ENCODE measurements at places on chromosomes 2 and 18.

- no peak for DNase-seq
Observed at GRCh38 chr2:17160594-17160993, 357.6 kb downstream of the RAD51AP2 start.

DNA sequence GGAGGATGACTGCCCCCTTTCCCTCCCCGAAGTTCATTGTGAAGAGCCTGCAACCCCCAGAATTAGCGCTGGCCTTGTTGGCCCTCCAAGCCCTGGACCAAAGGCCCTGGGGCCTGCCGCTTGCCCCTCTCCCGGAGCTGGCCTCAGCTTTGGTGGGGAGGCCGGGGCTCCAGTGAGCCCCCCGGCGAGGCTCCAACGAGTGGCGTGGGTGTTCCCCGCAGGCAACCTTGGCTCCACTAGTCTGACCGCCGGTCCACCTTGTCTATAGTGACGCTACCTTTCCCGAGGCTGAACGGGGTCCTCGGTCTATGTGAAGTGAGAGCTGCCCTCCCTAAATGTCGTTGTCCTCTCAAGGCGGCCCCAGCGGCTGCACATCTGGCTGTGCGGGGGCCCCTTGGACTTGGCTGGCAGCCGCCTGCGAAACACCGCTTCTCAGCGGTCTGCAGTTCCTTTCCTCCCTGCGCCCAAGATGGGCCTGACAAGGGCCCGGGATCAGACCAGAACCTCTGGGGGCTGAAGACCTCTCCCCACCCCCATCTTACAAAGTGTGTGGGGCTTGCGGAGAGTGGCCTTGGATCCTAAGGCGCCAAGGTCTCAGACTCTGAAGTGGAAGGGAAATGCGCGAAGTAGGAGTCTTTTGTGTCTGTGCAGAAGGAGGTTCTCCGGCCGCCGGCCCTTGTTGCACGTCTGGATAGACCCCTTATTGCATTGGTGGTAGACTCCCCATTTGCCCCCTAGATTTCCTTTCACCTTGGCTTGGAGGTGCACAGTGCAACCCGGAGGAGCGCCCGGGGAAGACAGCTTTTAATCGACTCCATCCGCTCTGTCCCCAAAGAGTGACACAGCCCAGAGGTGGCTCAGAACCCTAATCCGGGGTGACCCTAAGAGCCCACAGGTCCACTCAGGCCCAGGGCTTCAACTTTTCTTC, 3.9 kb upstream of the HOXD10 start:
- no peak for DNase-seq

DNA sequence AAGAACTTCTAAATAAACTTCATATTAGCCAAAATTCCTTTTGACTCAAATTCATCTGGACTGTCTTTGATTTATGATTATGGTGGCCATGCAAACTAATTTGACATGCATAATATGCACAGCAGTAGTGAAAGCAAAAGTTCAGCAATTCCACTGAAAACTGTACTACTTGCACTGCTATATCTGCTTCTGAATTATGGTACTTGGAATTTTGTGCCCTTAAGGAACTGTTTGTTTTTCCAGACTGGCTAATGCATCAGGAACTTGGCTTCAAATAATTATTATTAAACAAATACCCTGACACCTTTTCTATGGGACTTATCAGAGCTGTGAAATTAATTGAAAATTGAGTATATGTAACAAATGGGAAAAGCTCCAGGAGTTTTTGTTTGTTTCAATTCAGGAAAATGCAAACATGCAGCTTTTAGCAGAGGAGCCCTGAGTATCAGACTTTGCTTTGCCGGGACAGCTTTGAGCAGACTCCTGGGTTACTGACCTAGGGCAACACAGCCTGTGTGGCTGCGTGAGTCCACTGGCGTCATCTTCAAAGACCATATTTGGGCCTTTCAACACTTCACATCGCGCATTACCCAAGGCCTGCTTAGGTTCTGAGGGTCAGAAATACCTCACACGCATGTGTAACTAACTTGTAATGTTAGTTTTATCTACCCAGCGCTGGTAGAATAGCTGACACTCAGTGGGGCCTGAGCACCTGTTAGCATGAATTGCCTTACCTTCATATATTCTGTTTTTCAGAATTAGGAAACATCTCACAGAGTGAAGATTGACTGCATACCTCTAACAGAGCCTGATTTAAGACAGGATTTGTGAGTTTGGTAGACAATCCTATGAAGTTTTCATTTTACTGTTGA, 35.4 kb downstream of the CFAP221 start:
- DNase-seq: no peak

- DNase-seq: no peak
Observed at GRCh38 chr2:235106874-235107639, 155.2 kb downstream of the SH3BP4 start.

- no peak for DNase-seq
Observed at GRCh38 chr18:27181726-27182125, 3.4 kb downstream of the CHST9 start.

- DNase-seq: no peak
Observed at GRCh38 chr2:26786207-26787028, 562 bp downstream of the CENPA start.

DNA sequence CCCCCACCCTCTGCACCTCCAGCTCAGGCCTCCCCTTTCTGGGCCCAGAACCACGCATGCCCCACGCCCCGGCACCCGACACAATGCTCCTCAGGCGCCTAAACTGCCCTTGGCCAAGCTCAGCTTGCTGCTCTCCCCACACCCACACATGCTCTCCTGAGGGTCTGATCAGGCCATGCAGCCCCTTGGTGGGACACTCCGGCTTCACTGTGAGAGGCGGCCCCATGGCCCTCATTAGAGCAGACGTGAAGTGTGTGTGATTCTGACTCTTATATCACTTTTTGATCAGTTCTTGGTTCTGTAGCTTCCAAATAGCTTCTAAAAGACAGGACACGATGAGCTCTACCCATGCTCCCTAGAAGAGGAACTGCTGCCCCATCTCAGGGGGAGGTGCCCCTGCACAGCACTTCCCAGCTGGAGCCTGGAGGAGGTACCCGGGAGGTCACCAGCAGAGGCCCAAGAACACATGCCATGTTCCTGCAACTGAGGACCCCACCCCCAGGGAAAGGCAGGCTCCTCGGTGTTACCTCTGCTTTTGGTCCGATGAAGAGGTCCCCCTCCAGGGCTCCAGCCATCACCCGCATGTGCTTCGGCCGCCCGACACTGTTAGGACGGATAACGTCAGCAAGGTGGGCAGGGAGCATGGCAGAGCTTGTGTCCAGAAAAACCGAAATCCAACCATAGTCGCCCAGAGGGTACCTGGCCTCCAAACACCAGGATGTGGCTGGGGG, 3.6 kb downstream of the ACTR1B start:
- DNase-seq: no peak

DNA sequence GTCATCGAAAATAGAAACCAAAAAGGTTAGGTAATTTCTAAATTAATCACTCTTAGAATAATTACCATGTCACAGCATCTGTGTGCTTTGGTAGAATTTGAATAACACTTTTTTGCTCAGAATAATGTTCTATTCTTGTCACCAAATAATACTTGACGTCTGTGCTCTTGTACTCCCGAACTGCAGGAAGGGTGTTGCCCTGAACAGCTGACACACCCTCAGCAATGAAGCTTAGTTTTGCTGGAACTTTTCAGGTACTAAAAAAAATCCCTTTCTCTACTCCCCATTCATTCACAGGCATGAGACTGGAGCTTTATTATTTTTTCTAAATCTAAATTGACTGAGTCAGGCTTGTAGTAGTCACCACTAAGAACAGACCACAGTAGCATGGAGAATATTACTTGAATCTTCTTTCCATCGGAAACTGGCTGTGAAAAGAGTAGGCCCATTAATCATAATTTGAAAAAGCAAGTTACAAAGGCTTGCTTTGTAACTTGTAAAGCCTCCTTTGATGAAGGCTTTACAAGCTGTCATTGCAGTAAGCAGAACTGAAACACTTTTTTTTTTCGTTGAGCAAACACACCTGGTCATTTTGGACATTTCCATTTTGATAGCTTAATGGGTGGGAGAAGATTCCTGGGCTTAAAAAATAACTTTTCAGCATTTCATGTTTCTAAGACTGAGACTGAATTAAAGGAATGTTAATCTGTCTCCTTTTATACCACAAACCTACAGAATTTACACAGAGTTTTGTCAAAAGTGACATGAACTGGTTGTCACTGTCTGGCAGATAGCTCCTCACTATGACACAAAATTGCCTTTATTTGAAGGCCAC, 70.3 kb upstream of the PELI1 start:
- no peak for DNase-seq

- DNase-seq: no peak
Observed at GRCh38 chr2:39838589-39838988, 59.5 kb upstream of the THUMPD2 start.

DNA sequence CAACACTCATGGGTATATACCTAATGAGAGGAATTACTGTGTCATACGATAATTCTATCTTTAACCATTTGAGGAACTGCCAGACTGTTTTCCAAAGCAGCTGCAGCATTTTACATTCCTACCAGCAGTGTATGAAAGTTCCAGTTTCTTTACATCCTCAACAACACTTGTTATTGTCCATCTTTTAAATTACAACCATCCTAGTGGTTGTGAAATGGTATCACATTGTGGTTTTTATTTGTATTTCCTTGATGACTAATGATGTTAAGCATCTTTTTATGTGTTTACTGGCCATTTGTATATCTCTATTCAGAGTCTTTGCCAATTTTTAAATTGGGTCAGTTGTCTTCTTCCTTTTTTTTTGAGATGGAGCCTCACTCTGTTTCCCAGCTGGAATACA, 4.0 kb upstream of the CKAP2L start:
- no peak for DNase-seq

DNA sequence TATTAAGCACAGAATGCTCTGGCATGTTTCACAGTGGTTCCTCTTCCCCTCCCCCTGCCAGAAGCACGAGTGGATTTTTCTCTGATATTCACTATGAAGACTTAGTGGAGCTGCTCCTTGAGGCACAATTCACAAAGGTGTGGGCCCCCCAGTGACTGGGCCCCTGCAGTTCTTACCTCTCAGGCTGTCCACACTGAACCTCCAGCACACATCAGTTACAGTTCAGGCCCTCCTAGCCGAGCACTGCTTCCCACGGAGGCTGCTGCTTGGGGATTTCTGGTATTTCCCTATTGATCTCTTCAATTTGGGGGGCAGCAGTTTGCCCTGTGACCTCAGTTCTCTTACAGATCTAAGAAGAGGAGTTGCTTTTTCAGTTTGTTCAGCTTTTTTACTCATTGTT, 236.1 kb downstream of the SH3RF3 start:
- no peak for DNase-seq

- no peak for DNase-seq
Observed at GRCh38 chr2:10481055-10481665, 33.0 kb upstream of the ODC1 start.

DNA sequence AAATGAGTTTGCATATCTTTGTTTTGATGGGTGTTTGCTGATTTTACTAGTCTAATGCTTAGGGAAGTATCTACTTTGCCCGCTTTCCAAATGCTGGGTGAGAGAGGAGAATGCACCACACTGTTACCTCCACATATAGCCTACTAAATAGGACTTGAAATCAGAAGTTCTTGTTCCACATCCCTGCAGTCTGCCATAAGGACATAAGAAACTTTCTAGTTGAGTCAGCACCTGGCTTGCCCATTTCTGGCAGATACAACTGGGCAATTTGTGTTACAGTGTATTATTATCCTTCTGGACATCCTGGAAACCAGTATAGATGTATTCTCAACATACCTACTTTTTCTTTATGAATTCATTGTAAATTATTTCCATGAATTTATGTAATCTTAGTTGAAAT, 29.5 kb downstream of the ANXA4 start:
- DNase-seq: no peak

DNA sequence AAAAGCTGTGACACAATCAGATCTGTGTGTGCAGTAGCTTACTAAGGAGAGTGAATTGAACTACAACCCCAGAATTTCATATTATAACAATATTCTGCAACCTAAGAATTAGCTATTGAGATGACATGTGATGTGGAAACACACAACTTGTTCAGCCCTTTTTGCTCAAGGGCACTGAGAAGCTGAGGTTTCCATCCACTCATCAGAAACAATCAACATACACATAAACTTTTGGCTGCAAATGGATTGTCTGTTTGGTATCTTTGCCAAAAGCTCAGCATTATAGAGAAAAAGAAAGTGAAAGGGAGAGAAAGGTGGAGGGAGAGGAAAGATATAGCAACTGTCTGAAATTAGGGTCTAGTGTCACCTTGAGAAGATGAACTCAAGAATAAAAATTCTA, 117.2 kb upstream of the KLF7 start:
- no peak for DNase-seq

GRCh38 chr18:29616867-29617266, 1425.7 kb downstream of the DSC3 start:
- no peak for DNase-seq

- DNase-seq: no peak
Observed at GRCh38 chr2:32591669-32592463, 36.0 kb upstream of the TTC27 start.

GRCh38 chr2:55861733-55862132, 61.8 kb downstream of the EFEMP1 start:
- DNase-seq: no peak

GRCh38 chr2:8542381-8543059, 139.3 kb upstream of the ID2 start:
- no peak for DNase-seq

DNA sequence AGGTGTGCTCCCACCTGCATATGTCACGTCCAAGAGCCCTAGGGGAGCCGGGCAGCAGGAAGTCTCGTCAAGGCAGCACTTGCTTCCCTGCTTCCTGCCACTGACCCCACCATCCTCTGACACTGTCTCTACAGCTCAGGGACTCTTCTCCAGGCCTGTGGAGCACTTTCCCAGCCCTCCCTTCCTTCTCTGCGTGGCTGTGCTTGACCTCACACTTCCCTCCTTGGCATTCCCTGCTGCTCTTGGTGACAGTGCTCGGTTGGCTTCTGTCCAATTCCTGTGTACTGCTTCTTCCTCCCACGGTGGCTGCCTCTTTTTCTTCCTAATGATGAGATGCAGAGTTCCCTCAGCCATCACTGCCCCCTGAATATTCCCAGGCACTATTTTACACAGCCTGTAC, 2.8 kb downstream of the CIDEA start:
- DNase-seq: no peak

DNA sequence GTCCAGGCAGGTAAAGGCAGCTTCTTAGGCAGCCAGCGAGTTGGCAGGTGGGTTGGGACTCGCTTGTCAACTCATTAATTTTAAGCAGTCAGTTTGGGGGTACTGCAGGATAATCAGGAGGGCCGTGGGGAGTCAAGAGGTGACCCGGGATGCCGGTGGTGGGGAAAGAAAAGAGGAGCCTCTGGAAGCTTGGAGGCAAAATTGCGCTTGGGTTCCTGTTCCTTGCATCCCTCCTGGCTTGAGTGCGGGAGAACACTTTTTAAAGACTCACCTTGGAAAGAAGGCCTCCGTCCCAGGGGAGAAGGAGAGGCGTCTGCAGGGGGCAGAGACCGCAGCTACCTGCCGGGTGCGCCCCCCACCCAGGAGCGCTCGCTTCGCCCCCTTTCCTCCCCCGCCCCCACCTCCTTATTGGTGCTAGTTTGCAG, at the start of gene KCNJ3:
Gene KCNJ3 (plus strand): TSS at position 400 of the 425 bp plus-strand sequence. CDS start 81 bp downstream, outside the sequence.
- no peak for DNase-seq

- no peak for DNase-seq
Observed at GRCh38 chr2:145845923-145846322, 1326.0 kb upstream of the ZEB2 start.

DNA sequence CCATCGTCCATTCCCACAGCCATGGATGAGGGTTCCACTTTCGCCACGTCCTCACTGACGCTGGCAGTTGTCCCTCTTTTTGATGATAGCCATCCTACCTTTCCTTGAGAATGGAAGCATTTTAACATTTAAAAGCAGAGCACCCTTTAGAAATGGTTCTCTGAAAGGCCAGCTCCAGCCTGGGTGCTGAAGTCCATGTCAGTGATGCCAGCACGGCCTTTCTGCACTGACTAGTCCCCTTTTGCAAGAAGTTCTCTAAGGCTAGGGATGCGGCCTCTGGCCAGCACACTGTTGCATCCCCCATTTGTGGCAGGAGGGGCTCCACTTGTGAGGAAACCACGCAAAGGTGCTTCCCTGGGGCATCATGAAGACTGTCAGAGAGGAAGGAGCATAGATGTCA, 203.5 kb downstream of the MGAT5 start:
- no peak for DNase-seq
